ENCODE measurements at places on chromosomes 7 and 10. TPM values are rescaled to one million over a fixed set of nuclear protein-coding genes. Genes with fewer than 3 reads are reported as not detected.

TAS2R41 gene
- not detected for total RNA-seq

CALCR gene
- 0.39 TPM for total RNA-seq

- no peaks in the 10 kb centered on the region for H3K36me3 ChIP-seq
- no peaks in the 10 kb centered on the region for H3K4me1 ChIP-seq
- no peak overlapping the region for H3K4me3 ChIP-seq
Observed at GRCh38 chr7:139808846-139809442, 20.1 kb upstream of the TBXAS1 start.

- no peak overlapping the region for H3K4me3 ChIP-seq
- no peak overlapping the region for H3K27ac ChIP-seq
Observed at GRCh38 chr7:25669281-25669781, 441.0 kb upstream of the NPVF start.

DNA sequence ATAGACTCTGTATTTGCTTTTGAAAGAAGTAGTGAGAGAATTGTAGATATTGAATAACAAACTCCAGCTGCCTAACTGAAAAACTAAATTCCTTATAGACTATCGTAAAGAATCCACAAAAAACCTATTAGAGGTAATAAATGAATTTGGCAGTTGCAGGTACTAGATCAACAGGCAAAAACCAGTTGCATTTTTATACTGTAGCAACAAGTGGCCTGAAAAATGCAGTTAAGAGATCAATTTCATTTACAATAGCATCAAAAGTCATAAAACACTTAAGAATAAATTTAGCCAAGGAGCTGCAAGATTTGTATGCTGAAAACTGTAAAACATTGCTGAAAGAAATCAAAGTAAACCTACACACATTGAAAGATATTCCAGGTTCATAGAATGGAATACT is 70.3 kb downstream of the GALNT11 start:
- no peak overlapping the region for H3K27ac ChIP-seq
- H3K36me3 ChIP-seq = peaks cover 2% of the 10 kb centered on the region
- H3K27me3 ChIP-seq = no peaks in the 10 kb centered on the region
- no peak for DNase-seq
- H3K4me3 ChIP-seq = no peak overlapping the region

All from spinal cord (tissue), 10 donors.